ENCODE measurements at places on chromosomes 11 and 22.

DNA sequence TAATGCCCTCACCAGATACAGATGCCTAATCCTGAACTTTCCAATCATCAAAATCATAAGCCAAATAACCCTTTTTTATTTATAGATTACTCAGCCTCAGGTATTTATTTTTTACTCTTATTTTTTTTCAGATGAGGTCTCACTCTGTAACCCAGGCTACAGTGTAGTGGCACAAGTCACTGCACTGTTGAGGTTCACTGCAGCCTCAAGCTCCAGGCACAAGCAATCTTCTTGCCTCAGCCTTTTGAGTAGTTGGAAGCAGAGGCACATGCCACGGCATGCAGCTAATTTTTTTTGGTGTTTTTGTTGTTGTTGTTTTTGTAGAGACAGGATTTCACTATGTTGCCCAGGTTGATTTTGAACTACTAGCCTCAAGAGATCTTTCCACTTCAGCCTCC lies 49.5 kb downstream of the TTC28 start:
- no peak for DNase-seq

GRCh38 chr11:44607319-44607962 lies 42.0 kb downstream of the CD82 start:
- peak; percentile 44 for DNase-seq

DNA sequence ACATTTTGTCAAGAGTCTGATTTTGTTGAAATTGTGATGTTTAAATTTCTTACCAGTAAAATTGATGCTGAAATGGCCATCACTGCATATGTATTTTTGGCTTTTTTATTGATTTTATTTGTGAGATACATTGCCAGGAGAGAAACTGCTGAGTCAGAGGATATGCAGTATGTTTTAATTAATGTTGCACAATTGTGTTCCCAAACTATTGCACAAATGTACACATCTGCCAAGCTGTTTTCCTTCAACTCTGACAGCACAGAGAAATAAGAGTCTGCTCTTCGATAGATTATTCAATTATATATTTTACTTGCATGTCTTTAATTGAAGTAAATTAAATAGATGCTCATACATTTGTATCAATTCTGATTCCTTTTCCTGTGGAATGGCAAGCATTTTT lies 640.2 kb upstream of the LUZP2 start:
- DNase-seq: no peak

- no peak for DNase-seq
These were observed 5.4 kb downstream of the GNAZ start for GRCh38 chr22:23075525-23076216.

GRCh38 chr11:125270711-125271110 lies 106.2 kb downstream of the PKNOX2 start:
- DNase-seq: no peak

- DNase-seq: no peak
These were observed 409 bp downstream of the SMC1B start for GRCh38 chr22:45413013-45413367.

- no peak for DNase-seq
These were observed 5.1 kb downstream of the TSPAN18 start for GRCh38 chr11:44731685-44732430.

GRCh38 chr11:88266157-88266556 lies 71.4 kb downstream of the CTSC start:
- DNase-seq: no peak

DNA sequence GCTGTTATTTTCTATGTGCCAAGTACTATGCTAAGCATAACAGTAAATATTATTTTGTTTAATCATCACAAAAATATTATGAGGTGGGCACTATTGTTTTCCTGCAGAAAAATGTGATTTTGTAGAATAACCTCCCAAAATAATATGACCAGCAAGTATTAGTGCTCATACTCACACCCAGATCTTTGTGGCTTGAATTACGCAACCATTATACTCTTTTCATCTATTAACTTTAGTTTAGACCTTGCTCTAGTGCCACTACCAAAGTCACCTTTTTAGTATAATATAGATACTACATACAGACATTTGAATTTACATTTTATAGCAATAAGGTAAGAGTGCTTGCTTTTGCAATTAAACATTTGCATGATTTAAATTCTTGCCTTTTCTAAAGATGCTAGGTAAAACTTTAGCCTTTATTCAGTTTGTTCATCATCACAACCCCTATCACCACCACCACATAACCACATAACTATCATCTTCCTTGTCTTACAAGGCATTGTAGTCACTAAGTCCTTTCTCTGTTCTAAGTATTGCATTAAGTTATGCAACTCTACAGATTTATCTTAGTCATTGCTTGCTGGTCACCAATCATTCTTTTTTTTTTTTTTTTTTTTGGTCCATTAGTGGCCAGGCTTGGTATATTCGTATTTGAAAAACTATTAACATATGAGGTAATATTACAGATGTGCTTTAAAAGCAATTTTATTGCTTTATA lies 68.4 kb downstream of the GAS2 start:
- DNase-seq: no peak

DNA sequence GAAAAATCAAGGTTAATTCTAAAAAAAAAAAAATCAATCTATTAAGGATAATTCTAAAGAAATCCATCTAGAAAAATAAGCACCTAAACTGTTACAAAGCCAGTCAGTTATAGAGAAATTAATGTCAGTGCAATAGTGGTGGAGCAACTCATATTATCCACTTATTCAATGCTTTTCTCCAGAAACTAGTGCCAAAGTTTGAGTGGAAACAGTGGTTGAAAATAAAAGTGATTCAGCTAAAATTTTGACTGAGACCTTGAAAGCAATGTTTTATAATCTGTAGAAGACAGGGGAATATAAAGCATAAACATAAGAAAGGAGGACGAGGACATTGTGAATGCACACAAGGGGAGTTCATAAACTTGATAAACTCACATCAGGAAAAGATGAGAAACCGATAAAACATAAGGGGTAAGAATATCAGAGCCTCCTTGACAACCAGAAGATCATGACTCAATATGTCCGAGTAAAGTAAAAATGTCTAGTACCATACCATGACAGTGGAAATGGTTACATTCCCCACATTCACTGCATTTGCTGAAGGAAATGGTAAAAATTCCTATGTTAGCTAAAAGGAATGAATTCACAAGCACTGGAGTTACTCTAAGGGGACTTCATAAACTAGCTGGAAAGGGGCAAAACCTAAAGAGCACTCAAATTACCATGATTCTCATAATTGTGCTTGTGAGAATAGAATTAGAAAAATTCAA lies 58.7 kb upstream of the SLC5A12 start:
- no peak for DNase-seq

DNA sequence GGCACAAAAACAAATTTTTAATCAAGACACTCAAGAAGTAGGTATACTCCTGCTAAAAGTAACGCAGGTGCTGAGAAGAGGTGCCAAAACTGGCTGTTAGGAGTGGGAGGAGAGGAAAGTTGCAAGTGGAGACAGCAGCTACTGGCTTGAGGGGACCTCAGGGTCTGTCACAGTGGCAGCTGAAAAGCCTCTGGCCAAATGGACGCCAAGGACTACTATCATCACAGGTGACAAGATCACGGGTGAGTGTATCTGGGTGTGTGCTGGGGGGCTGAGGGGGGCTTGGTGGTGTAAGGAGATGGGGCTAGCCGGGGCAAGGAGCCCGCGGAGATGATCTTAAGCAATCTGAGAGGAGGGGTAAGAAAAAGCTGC lies 687 bp downstream of the ZNF202 start:
- DNase-seq: peak; percentile 15

GRCh38 chr11:61709110-61709509 lies 28.9 kb downstream of the DAGLA start:
- DNase-seq: no peak

GRCh38 chr11:128553662-128554362 lies 33.5 kb downstream of the ETS1 start:
- DNase-seq: peak; percentile 46

DNA sequence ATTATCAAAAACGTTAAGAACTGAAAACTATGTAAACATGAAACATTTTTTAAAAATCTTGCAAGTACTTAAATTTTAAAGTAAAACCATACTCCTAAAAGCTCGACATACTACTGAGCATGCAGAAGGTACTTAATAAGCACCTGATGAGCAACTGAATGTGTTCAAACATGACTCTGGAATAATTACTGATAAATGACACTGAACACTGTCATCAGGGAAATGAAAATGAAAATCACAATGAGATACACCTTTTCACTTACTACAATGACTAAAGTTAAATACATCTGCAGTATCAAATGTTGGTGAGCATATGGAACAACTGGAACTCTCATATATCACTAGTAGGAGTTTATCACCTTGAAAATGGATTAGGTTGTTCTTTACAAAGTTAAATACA lies 65.2 kb downstream of the PICALM start:
- DNase-seq: no peak

GRCh38 chr11:109106151-109106906 lies 315.7 kb upstream of the C11orf87 start:
- DNase-seq: no peak

DNA sequence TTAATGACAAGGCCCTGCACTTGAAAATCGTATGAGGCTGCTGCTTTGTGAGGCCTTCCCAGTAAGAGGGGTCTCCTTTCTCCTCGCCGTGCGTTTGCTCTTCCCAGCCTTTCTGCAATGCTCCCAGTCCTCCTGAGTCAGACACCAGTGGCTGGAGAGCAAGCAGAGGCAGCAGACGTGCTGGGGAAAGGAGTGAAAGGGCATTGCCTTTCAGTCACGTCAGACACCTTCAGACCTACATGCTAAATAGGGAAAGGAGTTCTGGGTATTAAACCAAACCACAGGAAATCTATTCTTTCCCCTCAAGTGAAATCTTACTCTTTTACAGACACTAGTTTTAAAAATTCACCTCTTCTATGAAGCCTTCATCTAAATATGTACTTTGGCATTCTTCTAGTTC lies 274.8 kb downstream of the NTM start:
- DNase-seq: no peak

GRCh38 chr11:76579056-76579751 lies 91.3 kb downstream of the LRRC32 start:
- DNase-seq: peak; percentile 65

DNA sequence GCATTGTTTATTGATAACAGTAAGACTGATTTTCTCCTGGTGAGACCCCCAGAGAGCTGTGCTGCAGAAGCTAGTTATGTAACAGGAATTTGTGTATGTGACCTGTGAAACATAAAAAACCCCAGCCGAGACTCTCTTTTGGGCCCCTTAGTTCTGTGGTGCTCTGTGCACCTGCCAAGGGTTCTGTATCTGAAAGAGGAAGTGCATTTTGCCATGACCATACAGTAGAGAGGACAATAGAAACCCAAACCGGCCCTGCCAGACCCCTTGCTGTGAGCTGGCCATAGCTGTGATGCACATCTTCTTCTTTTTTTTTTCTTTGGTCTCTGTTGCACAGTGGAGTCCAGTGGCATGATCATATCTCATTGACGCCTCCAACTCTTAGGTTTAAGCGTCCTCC lies 31.4 kb upstream of the APOL5 start:
- no peak for DNase-seq

DNA sequence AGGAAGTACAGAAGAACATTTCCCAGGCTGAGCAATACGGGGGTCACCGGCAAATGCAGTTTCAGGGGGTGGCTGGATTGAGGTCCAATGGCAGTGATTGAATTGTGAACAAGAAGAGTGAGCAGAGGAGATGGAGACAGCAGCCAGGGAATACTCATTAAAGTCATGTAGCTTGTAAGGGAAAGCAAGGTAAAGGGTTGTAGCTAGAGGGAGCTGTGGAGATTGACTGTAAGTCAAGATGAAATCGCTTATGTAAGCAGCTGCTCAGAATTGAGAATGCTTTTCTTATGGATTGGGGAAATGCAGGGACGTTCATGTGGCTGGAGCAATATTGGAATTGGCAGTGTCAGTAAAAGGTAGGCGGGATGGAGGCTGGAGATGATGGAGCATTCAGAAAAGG lies 111.4 kb upstream of the TBCEL start:
- DNase-seq: peak; percentile 37

- no peak for DNase-seq
These were observed 50.9 kb upstream of the YWHAH start for GRCh38 chr22:31893460-31893859.

DNA sequence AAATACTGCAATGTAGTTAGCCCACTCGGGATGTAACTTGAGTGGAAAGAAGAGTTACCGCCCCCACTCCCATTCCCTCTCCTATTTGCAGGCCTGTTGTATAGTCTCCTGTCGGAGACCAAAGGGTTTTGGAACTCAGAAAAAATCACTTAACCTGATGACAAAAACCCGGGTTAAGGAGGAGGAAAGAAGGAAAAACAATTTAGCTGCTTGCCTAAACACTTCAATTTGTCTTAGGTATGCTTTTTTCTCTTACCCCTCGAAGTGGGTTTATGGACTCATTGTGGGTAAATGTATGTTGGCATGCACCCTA lies 2.2 kb downstream of the YAP1 start:
- DNase-seq: no peak

DNA sequence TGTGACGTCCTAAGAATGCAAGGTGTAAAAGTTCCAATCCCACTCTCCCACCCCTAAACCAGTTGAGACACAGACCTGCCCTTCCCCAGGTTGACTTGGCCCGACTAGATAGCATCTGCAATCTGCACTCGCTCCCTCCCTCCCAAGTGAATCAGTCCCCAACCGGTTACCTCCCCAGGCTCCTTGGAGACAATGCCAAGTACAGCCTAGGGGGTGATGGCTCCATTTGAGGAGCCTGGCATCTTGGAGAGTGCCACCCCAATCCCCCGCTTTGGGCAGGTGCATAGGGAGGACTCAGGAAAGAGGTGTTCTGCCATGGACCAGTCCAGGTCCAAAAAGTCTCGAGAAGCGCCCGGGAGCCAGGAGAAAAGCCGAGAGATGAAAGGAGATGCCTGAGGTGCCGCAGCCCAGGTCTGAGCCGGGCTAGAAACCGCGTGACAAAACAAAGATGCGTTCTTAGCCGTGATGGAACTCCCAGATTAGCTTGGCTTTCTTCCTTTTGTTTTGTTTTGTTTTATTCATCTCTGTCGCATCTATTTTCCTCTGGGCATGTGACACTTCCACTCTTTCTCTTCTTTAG lies 18.7 kb upstream of the SNX32 start:
- no peak for DNase-seq

DNA sequence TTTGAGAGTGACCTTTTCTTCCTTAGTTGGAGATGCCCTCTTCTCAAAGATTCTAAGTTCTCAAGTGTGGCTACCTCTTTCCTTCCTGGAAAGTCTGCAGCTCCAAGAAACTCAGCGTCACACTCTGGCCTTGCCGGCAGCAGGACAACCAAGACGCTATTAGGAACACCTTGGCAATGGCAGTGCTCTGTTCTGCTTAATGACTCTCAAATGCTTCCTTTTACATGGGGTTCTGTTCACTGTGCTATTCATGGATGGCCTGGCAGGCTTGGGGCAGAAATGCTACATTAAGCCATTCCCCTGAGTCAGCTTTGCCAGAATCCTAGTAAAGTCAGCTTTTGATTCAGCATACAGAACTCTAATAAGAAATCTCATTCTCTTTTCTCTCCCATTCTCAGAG lies 25.9 kb downstream of the LARGE2 start:
- DNase-seq: no peak

DNA sequence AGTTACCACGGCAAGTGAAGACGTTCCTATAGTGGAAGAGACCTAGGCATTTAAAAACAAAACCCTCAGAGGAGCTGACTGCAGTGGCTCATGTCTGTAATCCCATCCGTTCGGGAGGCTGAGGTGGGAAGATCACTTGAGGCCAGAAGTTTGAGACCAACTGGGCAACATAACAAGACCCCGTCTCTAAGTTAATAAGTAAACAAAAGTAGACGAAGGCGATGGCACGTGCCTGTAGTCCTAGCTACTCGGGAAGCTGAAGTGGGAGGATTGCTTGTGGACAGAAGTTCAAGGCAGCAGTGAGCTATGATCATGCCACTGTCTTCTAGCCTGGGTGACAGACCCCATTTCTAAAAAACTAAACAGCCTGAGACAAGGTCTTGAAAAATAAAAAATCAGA lies 3.8 kb upstream of the ADSL start:
- DNase-seq: no peak
